ENCODE measurements at places on chromosomes 7 and 10.

DNA sequence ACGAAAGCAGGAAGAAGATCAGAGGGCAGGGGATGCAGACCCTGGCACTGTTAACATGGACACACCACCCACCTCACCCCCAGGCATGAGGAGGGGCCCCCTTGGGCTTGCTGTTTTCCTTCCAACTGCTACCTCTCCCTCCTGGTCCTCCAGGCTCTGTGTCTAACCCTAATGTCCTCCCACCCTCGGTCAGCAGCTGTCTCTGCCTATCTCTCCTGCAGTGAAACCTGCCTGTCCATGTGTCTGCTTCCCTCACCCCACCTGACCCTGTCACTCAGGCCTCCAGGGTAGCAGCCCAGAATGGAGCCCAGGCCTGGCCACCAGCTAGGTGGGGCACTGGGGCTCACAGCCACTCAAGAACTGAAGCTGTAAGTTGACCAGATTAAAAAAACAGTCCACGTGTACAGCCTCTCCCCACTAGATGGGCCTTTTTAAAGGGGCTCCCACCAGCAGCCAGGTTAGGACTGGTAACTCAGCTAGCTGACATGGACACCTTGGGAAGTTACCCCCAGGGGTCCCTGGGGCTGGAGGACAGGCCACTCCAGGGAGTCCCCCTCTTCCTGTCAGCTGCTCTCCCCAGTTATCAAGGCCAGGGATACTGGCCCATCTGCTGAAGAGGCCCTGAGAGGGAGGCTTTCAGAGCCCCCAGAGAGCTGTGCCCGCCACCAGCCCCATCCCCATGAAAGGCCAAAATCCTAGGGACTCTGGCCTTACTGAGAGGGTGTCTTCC, 1.5 kb downstream of the SMARCD3 start:
- DNase-seq, result no peak

- no peak for DNase-seq
Observed at GRCh38 chr7:137209151-137209817, 134.2 kb downstream of the PTN start.

DNA sequence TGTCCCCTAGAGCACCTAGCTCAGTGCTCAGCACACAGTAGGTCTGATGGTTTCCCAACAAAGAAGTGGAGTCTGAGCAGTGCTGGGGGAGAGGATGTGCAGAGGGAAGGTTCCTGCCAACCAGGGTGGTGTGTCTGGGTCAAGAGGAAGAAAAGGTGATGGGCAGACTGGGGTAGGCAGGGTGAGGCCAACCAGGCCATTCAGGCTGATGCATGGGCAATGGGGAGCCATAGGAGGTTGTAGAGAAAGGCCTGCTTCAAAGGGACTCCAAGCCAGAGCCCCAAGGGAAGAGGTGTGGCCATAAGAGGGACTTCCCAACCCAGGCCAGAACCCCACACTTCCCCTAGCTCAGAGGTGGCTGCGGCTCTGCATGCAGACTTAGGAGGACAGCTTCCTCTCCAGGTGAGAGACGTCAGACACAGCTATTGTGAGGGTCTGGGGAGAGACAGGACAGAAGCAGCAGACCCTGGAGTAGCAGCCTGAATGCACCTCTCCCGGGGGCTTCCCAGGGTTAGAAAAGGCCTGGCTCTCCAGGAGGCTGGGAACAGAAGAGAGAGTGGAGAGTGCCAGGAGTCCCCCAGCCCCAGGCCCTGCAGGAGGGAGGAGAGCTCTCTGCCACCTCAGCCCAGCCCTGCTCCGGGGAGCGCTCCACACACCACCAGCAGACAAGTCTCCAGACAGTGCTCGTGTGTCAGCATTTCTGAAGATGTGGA, 87.4 kb upstream of the ZMIZ1 start:
- DNase-seq, result no peak

DNA sequence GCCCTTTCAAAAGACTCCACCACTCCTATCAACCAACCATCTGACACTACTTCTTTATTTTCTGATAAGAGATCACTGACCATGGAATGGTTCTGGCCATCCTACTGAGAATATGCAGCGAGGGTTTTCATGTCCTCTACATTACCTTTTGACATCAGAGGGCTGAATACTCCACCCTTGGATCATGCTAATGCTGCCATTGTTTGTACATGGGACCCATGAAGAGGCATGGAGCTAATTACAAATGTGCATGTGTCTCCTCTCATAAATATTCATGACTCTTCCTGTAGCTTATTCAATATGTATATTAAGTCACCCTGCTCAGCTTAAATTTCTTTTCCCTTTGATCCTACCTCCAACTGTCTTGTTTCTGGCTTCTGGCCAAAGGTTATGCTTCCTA, 1065.8 kb upstream of the GHITM start:
- DNase-seq, result no peak

- DNase-seq, result no peak
Observed at GRCh38 chr7:151859948-151860685, 16.8 kb downstream of the PRKAG2 start.

GRCh38 chr7:37943905-37944736, 23.7 kb downstream of the EPDR1 start:
- no peak for DNase-seq

DNA sequence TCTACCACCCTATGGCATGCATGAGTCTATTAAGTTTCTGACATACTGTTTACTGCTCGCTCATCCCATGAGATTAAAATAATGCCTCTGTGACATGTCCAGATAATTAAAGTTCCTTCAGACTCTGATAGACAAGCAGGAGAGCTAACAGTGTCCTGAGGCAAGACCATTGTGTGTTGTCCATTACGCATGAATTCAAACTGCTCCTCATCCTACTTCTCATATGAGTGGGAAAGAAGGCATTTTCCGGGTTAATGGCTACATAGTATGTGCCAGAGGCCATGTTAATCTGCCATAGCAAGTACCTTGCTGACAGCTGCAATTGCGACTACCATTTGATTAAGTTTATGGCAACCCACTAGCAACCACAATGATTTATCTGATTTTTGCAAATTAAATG, 113.3 kb downstream of the GNAI1 start:
- DNase-seq, result no peak

DNA sequence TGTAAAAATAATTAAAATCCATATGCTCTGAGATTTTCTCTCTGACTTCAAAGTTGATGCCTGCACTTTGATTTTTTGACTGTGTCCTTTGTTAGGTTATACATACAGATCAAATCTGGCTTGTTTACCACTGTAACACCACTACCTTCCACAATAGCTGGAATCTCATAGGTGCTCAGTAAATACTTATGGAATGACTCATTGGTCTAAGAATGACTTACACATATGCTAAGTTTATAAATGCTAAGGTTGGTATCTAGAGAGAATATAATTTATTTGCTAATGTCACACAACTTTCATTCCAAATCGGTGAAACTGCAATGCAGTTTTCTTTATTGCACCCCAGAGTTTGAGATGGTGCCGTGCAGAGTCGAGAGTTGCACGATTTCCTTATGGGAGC, 578.5 kb downstream of the SH2D4B start:
- DNase-seq, result no peak

GRCh38 chr10:9911488-9911887, 1106.2 kb upstream of the CELF2 start:
- no peak for DNase-seq

DNA sequence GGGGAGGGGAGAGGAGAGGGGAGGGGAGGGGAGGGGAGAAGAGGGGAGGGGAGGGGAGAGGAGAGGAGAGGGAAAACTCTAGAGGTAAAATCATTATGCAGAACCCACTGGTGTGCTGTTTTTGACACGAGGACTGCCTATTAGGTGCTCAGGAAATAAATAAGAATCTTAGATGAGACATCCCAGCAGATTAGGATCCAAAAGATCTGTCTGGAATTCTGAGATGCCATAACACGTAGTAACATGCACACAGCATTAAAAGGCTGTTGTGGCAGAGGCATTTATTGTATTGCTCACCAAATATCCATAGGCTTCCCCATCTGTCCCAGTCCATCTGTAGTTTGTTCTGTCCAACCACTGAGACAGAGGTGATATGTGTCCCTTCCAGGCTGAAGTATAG, 40.8 kb upstream of the KMT2E start:
- no peak for DNase-seq

DNA sequence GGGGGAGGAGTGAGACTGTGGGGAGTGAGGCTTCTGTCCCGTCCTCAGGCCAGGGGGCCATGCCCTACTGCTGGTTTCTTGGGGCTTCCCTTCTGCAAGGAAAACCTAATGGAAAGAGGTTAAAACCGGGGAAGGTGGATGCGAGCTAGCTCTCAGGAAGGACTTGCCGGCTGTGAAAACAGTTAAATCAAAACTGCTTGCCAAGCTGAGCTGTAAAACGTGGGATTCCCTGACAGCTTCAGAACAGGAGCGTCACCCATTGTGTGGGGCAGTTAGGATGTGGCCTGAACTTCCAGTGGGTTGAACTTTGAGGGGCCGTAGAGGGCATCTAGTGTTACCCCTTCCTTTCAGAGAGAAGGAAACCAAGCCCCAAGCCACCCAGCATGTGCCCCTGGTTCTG, 13.1 kb downstream of the TSPAN15 start:
- no peak for DNase-seq

- DNase-seq, result no peak
Observed at GRCh38 chr10:110337906-110338305, 33.2 kb upstream of the SMNDC1 start.

DNA sequence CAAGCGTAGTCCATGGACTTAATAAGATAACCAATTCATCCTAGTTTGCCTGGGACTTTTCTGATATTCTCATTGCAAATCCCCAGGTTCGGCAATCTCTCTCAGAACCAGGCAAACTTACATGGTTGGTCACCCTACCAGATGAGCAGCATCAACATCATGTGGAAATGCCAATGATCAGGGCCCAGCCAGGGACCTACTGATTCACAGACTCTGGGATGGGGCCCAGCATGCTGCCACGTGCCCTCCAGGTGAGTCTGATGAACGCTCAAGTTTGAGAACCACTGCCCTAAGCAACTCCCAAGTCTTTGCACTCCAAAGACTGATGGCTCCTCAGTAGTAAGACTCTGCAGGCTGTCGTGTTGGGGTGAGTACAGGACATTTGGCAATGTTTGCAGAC, 2.7 kb downstream of the LAMB4 start:
- no peak for DNase-seq

Data from effector memory CD8-positive, alpha-beta T cell (primary cell).